ENCODE measurements at places on chromosomes 1 and 21.

GRCh38 chr1:201827321-201828216 is 1.4 kb upstream of the IPO9 start:
- no peak for DNase-seq

DNA sequence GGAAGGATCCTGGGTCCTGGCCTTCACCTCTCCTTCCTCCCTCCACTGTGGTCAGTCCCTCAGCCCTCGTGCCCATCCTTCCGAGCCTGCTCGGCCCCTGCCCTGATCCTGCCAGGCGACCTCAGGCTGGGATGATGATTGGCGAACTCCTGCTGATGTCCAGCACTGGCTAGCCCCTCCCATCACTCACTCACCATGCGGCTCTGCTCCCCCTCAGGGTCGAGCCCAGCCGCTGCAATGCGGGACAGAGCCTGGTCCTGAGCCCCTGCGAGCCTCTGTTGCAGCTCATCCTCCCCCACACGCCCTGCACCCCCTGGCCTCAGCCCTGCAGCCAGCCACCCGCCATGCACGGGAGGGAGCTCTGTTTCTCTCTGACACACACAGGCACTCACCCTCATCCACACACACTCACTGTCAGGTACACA is 100.2 kb downstream of the DMRTB1 start:
- DNase-seq = no peak

- DNase-seq = no peak
Observed at GRCh38 chr1:6922096-6922931, 137.1 kb downstream of the CAMTA1 start.

- DNase-seq = no peak
Observed at GRCh38 chr1:247172996-247173395, 1.2 kb upstream of the ZNF124 start.

DNA sequence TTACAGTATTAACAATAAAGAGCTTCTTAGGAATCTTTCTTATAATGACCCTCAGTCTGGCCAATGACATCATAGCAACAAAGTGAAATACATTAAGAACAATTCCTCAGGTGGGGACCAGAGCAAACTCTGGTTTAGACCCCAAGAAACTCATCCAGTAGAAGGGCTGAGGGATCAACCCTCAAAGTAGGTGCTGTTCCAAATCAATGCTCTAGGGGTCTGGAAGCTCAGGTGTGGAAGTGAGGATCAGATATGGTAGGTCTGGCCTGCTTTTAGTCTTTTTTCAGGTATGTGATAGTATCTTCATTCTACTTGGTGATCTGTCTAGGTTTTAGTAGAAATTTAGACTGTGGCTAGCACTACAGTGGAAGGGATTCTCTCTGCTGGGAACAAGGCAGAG is 291.7 kb downstream of the PDE4B start:
- DNase-seq = no peak

DNA sequence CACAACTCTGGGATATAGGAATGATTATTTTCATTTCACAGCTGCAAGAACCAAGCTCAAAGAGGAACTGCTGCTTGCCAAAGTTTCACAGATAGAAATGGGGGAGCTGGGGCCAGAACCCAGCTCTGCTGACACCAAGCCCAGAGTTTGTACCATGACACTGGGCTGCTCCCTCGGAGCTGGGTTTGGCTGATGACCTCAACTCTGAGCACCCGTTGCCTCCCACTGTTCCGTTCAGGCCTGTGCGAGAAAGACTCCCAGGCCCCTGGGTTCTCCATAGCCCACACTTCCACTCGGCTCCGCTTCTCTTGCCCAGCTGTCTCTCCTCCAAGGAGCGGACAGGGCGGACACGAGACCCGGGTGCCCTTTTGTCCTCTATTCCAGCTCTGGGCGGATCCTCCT is 55.2 kb downstream of the NGF start:
- no peak for DNase-seq

DNA sequence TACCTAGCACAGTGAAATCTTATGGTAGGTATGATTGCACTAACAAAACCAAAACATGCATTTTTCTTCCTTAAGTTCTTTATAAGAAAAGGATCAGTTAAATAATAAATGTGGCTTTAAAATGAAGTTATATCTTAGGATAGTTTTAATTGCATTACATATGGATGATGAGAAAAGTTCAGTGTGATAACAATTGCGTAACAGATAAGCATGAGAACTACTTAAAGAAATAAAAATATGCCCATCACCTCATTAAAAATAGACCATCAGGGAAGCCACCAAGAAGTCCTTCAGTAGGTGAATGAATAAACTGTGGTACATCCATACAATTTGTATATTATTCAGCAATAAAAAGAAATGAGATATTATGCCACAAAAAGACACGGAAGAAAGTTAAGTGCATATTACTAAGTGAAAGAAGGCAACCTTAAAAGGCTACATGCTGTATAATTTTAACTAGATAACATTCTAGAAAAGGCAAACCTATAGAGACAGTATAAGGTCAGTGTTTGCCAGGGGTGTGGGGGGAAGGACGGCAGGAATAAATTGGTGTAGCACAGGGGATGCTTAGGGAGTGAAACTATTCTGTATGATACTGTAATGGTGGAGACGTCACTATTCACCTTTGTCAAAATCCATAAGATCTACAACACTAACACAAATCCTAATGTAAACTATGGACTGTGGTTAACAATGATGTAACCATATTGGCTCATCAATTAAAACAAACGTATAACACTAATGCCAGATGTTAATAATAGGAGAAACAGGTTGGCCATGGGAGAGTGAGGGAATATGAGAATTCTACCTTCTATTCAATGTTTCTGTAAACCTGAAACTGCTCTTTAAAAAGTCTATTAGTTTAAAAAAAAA is 42.9 kb downstream of the MPZL1 start:
- DNase-seq = no peak

DNA sequence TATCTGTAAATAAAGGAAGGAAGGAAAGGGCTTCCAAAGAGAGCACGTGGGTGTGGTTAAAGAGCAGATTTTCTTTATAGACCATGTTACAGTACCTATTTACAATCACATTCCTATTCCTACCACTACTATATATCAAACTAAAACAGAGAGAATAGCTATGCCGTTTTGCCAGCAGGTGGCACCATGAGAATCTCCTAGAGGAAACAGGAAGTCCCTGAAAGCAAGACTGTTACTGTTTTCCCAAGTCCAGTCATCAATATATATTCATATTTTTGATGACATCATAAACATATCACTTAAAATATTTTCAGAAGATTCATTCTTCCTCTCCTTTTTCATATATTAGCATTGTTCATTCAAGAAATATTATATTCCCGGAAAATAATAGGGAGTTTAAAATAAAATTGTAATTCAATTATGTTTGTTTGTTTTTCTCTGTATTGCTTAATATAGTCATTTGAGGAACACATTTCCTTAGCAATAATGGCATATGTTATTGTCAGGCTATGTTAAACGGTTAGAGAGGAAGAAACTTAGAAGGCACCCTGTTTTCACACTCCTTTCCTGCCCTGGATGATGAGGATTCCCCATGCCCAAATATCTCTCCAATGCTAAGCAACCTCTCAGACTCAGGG is 6.6 kb downstream of the CCDC190 start:
- peak; percentile 86 for DNase-seq

DNA sequence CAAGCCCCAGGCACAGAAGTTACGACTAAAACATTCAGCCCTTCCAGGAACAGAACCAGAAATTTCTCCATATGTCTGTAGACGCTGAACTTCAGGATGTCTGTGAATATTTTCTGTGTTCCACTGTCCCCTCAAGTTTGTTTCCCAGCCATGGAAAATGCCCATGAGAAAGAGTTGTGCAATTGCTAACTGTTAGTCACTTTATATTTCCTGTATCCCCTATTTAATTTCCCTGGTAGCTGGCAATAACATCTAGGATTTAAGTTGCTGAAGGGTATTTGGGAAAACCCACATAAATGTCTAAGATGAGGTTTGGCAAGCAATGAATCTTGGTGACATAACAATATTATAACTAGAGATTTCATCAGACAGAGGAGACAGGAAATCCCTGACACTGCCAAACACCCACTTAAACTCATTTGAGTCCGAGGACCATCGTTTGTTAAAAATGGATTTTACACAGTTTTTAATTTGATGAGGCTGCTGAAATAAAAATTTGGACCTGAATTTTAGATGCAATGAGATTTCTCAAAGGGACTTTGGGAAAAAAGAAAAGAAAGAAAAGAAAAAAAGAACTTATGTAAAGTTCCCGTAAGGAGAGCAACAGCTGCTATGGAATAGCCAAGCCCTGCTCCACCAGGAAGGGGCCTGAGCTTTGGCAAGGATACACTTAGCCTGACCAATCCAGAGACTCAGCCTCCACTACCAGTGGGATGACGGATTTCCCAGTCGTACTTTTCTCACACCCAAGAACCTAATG is 21.8 kb upstream of the ERRFI1 start:
- no peak for DNase-seq

DNA sequence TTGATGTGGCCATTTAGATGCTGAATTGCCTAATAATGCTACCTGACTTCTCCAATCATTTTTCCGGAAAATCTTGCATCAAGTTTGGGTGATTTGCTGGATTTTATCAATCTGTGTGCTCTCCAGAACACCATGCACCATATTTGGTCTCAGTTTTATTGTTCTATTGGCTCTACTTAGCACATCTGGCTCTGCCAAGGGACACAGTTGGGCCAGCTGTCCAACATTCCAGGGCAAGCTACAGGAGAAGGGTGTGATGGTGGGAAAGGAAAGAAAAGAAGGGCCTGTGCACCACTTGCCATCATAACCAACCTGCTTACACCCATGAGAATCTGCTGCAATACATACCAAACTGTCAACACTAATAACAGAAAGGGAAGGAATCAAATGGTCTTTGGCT is 90.2 kb upstream of the NFIA start:
- DNase-seq = no peak

DNA sequence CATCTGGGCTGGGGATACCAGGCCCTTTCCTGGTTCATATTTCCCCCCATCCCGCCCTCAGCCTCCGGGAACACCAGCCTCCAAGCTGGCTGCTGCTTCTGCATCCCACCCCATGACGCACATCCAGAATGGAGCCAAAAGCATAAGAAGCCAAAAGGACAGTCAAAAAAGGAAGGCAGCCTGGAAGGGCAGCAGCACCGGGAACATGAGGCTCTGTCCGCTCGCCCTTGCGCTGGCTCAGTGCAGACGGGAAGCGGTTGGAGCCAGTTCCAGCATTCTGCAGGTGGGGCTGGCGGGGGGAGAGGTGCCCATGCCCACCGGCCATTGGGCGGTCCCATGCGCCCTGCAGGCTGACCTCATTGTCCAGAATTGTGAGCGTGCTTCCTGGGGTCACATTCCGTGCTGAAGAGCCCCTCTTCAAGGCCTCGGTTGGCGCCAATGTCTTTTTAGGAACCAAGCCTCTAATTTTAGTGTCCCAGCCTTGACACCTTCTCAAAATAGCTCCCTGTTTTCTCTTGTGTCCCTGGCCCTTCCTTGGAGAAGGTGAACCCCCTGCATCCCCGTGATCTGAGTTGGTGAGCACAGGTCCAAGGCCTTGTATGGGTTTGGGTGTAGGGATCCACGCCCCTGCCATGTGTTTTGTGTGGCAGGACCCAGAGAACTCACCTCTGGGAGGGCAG is 28.4 kb upstream of the NPPB start:
- DNase-seq = no peak

DNA sequence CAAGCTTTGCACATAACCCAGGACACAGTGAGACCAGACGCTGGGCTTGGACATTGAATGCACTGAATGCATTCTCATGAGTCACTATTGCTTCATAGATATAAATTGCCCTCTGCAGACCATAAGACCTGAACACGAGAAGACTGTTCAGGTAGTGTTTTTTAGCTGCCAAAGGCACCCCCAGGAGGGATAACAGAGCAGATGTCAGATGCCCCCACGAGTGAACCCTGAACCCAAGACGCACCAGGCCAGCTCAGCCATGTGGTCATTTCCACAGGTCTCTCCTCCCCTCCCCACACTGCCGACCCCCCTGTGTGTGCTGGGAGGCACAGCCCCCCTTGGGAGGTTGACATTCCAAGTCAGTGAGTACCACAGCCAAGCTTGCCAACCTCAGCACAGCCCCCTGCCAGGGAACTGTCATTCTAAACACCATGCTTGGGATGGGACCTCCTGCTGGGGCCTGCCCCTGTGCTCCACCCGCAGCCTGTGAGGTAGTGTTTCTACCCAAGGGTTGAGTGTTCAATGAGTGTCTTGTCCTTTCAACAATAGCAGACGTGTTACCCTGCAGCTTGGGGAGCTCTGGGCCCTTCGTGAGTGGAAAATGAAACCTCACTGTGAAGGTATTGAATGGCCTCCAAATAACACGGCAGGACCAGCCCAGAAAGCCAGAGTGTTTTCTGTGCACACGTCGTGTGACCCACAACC is 68.2 kb downstream of the PSMG1 start:
- DNase-seq = no peak

DNA sequence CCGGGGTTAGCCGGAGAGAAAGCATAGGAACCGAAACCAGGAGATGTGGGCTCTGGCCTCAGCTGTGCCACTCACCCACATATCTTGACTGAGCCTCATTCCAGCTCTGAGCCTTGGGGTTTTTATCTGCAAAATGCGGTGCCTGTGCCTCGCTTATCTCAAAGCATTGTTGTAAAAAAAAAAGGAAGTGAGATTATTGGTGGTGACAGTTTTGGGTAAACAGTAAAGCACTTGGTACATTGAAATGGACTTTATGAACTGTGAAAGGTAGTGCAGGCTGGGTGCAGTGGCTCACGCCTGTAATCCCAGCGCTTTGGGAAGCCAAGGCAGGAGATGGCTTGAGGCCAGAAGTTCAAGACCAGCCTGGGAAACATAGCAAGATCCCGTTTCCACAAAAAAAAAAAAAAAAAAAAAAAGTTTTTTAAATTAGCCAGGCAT is 3.8 kb downstream of the PTAFR start:
- DNase-seq = no peak

DNA sequence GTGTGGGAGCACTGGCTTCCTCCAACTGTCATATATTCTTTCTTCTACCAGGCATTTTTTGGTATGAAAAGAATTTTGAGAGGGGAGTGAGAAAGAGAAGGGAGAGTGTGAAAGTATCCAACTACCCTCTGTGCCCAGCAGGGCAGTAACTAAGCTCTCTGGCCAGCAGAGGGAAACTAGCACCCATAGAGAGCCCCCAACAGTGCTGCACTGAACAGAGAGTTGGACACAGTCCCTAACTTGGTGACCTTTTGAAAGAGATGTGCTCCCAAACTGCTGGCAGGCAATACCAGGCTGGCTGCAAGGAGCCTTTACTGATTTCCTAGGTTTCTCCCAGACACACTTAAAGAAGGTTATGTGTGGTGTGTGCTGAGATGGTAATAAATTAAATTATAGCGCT is 118.8 kb upstream of the PBX1 start:
- no peak for DNase-seq

DNA sequence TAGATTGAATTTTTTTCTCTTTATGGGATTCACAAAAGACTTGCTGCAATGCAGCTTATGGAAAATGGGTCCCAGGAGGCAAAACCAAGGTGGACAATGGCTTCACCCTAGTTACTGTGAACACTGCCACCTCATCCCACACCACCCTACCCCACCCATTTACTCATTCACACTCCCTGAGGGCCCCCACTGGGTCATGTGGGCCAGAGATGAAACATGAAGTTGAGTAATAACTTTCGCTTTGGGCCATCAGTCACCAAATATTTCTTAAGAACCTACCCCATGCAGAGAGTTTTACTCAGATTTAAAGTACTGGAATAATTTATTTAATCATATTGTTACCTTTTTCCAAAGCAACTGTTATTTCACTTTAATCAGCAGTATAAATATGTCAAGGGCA is 191.8 kb downstream of the TPR start:
- DNase-seq = no peak

Measured in NCI-H2081 (cell line).